ENCODE measurements at places on chromosomes 6 and 20.

GRCh38 chr6:31927242-31927862, at the start of gene C2:
Gene C2, plus strand, starts transcription at chr6:31927717. Its CDS starts 36 bp downstream, at chr6:31927753.
- DNase-seq = no peak

DNA sequence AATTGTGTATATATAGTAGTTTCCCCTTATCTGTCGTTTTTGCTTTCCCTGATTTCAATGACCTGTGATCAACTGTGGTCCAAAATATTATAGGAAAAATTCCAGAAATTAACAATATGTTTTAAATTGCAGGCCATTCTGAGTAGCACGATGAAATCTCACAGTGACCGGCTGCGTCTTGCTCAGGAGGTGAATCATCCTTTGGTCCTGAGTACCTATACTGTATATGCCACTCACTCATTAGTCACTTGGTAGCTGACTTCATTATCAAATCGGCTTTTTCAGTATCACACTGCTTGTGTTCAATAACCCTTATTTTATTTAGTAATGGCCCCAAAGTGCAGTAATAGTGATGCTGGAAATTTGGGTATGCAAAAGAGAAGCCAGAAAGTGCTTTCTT, 728.3 kb upstream of the EYS start:
- DNase-seq = no peak

- no peak for DNase-seq
Observed at GRCh38 chr6:170533792-170534191, 19.3 kb downstream of the PSMB1 start.

- DNase-seq = no peak
Observed at GRCh38 chr6:49979584-49979983, 10.2 kb upstream of the DEFB113 start.

DNA sequence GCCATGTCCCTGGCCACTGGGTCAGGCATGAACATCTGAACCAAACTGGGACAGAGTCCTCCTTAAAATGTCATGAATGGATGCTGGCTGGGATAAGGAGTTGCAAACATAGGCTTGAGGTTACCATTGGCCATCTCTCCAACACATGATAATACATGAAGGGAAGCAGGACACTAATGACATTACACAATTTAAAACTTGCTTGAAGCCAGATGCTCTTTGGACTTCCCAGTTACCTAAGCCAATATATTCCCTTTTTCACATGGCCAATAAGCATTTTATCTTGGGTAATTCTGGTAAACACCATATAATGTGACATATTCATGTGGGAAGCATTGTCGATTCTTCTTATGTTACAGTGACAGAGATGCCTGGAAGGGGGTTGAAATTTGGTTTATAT, 148.0 kb upstream of the PLN start:
- no peak for DNase-seq
